ENCODE measurements at places on chromosomes 4 and X.

DNA sequence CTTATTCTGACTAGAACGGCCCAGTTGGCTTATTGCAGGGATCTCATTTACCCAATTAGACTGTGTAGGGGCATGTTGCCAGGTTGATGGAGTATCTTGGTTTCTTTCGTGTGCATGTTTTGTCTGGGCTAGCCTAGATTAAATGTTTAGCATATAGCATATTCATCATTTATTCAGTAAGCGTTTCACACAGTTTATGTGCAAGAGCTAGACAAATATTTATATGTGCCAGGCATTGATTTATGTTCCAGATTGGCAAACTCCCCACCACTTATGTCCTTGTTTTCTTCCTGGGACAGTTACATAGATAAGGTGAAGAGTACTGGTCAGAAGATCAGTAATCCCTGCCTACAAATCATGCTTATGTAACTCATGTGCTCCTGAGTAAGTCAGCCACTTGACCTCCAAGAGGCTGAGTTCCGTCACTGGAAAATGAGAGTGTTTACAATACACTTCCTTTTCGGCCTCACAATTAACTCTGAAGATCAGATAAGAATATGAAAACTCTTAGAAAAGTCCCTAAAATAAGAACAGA, 57.2 kb downstream of the RUFY3 start:
- H3K36me3 ChIP-seq: no peaks in the 10 kb centered on the region
- H3K27me3 ChIP-seq: no peaks in the 10 kb centered on the region
- H3K27ac ChIP-seq: no peak overlapping the region

DNA sequence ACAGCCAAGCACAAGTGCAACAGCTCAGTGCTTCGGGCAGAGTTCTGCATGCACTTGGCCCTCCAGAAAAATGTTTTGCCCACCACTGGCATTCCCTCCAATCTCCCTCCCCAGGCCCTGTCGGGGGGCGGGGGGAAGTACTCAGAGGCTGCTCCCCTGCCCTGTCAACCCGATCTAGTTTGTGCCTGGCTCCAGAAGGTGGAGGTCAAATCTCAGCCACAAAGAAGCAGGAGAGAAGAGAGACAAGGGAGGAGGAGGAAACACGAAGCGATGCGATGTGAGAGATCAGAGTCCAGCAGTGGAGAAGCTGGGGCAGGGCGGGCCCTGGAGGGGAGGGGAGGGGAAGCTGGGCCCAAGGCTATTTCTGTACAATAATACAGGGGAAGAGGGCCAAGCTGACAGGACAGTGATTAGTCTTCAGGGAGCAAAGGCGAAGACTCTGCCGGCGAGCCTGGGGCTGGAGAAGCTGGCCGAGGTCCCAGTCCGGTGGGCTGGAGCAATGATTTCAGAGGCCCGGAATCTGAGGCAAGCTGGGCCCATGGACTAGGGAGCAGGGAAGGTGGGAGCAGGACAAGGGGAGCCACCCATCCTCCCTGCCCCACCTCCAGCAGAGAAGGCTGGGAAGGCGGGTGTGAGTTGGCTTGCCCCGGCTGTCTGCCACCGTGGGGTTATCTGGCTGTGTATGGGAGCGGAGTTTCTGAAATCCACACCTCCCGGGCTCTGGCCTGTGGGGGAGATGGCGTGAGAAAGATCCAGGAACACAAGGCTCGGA, 167.1 kb downstream of the EFNB1 start:
- H3K36me3 ChIP-seq: no peaks in the 10 kb centered on the region
- H3K27ac ChIP-seq: no peak overlapping the region
- DNase-seq: no peak
- no peaks in the 10 kb centered on the region for H3K4me1 ChIP-seq
- no peaks in the 10 kb centered on the region for H3K27me3 ChIP-seq

DNA sequence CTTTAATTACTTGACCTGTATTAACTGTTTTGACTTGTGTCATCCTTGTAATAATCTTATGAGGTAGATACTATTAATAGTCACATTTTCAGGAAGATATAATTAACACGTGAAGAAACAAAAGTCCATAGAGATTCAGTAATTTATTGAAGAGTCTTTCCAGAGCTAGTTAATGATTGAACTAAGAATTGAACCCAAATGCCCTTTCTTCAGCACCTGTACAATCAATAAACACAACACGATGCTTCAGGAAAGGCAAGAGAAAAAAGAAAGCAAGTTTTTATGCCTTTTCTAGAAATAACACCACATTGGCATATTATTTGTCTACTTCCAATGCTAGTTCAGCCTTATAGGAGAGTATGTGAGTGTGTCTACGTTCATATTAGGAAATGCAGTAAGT, 399.6 kb downstream of the NAF1 start:
- DNase-seq: no peak
- no peaks in the 10 kb centered on the region for H3K36me3 ChIP-seq
- no peak overlapping the region for H3K27ac ChIP-seq
- H3K27me3 ChIP-seq: no peaks in the 10 kb centered on the region

GRCh38 chr4:142282870-142283431, 563.1 kb downstream of the INPP4B start:
- peaks cover 11% of the 10 kb centered on the region for H3K4me1 ChIP-seq
- peaks cover 6% of the 10 kb centered on the region for H3K36me3 ChIP-seq
- DNase-seq: no peak
- H3K4me3 ChIP-seq: no peak overlapping the region
- no peak overlapping the region for H3K27ac ChIP-seq

- no peak overlapping the region for H3K4me3 ChIP-seq
- H3K4me1 ChIP-seq: peaks cover 38% of the 10 kb centered on the region
- no peaks in the 10 kb centered on the region for H3K27me3 ChIP-seq
- H3K27ac ChIP-seq: no peak overlapping the region
- H3K36me3 ChIP-seq: peaks cover 24% of the 10 kb centered on the region
Measured at GRCh38 chr4:48667148-48667547, 112.9 kb downstream of the FRYL start.

- H3K4me1 ChIP-seq: no peaks in the 10 kb centered on the region
- DNase-seq: no peak
- no peak overlapping the region for H3K4me3 ChIP-seq
- no peaks in the 10 kb centered on the region for H3K27me3 ChIP-seq
- H3K27ac ChIP-seq: no peak overlapping the region
Measured at GRCh38 chrX:110477593-110478228, 119.1 kb downstream of the RTL9 start.

DNA sequence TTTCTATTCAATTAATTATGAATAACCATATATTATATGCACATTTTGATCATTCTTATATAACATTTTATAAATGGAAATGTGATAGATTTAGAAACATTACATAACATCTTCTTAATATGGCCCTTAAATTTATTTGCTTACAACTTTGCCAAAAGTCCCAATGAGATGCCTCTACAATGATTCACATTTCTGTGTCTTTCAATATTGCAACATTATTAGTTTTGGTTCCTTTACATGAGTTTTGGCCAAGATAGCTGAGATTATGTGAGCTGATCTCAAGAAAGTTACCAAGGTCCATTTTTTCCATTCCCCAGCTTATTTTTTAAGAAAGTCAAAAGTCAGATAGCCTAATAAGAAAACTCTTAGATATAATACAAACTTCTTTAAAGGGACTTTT, 361.2 kb downstream of the PCDH7 start:
- no peak for DNase-seq
- no peaks in the 10 kb centered on the region for H3K4me1 ChIP-seq
- H3K36me3 ChIP-seq: no peaks in the 10 kb centered on the region
- H3K27ac ChIP-seq: no peak overlapping the region
- no peak overlapping the region for H3K4me3 ChIP-seq
